Right cardiac atrium (tissue), 5 donors: ENCODE measurements at places on chromosomes 3 and 15. TPM values are rescaled to one million over a fixed set of nuclear protein-coding genes. Genes with fewer than 3 reads are reported as not detected.

GPR149 gene
- total RNA-seq, result not detected

- peak; percentile 92 for DNase-seq
Observed at GRCh38 chr3:39260957-39261356, 18.9 kb downstream of the CX3CR1 start.

DNA sequence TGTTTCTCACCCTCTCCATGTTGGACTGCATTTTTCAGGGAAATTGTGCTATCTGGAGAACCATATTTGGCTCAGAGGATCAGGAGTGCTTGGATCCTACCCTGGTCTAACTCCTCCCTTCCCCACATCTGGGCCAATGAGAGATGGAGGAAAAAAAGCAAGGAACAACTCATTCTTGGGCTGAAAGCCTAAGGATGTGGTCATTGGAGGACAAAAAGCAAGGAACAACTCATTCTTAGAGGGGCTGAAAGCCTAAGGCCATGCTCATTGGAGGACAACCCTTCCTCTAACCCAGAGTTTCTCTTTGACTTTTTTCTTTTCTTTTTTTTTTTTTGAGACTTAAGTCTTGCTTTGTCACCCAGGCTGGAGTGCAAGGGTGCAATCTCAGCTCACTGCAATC is 48.6 kb upstream of the CHRNB4 start:
- DNase-seq, result no peak

- DNase-seq, result no peak
Observed at GRCh38 chr3:108554229-108554628, 35.0 kb downstream of the CIP2A start.

GRCh38 chr3:64961301-64961700 is 273.5 kb upstream of the ADAMTS9 start:
- DNase-seq, result no peak

DNA sequence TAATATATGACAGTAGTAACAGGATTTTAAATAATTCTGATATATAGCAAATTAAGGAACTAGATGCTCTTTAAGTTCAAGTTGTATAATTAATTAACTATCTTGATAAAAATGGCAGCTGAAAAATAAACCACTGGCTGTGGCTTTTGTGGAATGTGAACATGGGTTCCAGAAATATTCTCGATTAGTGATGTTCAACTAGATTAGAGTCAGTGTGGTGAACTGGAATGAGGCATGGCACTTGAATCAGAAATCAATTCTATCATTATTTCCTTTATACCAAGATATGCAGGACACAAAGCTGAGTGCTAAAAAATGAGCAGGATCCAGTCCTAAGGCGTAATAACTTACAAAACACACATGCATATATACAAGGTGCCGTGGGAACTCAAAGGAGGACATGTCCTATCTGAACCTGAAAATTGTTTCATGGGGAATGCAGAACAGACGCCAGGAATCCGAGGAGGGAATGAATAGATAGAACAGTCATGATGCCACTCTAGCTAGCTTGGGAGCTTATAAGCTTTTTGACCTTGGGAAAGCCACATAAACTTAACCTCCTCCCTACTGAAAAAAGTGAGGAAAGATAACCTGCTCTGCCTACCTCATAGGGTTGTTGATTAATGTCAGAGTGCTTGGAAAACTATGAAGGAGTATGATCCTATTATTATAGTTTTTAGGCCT is 402.4 kb downstream of the PLCL2 start:
- DNase-seq, result no peak

- no peak for DNase-seq
Observed at GRCh38 chr3:158896729-158897128, 94.9 kb downstream of the MFSD1 start.

GRCh38 chr3:94513600-94513999 is 450.7 kb downstream of the NSUN3 start:
- no peak for DNase-seq

GRCh38 chr3:117567906-117568305 is 858.3 kb downstream of the TUSC7 start:
- no peak for DNase-seq

DNA sequence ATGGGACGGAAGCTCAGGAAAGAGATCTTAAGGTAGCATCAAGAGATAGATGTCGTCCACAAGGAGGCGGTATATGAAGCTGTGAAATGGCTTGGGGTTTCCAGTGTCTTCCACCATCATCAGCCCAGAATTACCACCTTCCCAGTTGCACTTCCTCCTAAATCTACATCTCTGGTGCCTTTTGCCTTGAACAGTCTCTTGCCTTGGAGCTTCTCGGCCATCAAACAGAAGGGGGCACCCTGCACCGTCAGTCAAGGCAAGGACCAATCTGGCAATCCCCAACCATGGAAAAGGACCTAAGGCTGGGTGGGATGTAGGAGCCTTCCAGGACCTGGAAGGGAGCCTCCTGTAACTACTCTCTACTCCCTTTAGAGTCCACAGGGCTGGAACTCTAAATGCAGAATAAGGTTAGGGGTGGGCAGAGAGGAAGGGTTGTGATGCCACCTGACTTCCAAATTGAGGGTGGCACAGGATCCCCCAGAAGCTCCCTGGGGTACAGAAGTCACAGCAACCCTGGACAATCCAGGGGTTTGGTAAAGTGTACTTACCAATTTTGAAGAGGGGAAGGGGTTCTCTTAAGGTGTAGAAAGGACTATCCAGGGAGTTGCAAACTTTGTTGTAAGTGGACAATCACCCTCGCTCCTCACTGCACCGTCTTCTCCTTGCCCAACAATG is 1.0 kb upstream of the RYR3 start:
- no peak for DNase-seq

- DNase-seq, result no peak
Observed at GRCh38 chr15:41443275-41443674, 26.4 kb downstream of the RTF1 start.

GRCh38 chr15:99511866-99512661 is 53.7 kb upstream of the MEF2A start:
- peak; percentile 73 for DNase-seq

- no peak for DNase-seq
Observed at GRCh38 chr3:112302881-112303763, 9.1 kb upstream of the SLC9C1 start.

DNA sequence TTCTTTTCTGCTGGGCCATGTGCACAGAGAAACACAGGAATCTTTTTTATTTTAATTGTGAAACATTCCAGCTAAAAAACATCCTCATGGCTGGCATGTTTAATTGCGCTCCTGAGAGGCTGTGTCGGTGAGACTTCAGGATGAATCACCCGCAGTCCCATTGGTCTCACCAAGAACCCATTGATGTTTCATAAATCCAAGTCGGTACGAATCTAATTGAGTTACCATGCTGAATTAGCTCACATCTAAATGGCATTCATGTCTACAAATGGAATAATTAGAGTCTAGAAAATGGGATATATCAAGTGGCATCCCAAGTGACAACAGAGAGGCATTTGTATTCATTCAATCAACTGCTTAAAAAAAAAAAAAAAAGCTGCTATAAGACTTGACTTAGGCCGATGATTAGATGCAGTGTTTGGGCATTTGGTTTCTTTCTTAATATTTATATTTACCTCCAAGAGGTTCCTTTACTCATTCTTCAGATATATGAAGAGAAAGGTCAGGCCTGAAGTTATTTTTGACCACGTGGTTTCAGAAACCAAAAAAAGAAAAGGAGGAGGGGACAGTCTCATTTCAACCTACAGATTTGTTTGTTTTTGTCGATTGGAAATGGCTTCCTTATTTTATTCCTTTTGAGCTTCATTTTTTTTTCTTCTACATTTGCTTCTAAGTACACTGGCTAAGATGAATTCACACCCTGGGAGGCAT is 79.1 kb upstream of the FOXB1 start:
- DNase-seq, result no peak

GRCh38 chr3:67535006-67535405 is 119.4 kb downstream of the SUCLG2 start:
- DNase-seq, result no peak

- no peak for DNase-seq
Observed at GRCh38 chr3:128100161-128100560, 23.5 kb downstream of the RUVBL1 start.

- DNase-seq, result peak; percentile 55
Observed at GRCh38 chr3:192706272-192706671, 21.1 kb downstream of the FGF12 start.

MORC1 gene
- total RNA-seq, result not detected

- no peak for DNase-seq
Observed at GRCh38 chr15:85124173-85124572, 142.5 kb downstream of the PDE8A start.

GRCh38 chr15:67125589-67126502 is 60.4 kb downstream of the SMAD3 start:
- peak; percentile 85 for DNase-seq

RPP14 gene
- total RNA-seq, result 24.9 TPM

GOLGA8J gene
- 0.32 TPM for total RNA-seq
